Hematopoietic multipotent progenitor cell treated with erythropoietin and hydrocortisone succinate and interleukin-3 and kit ligand, for 15 days (in vitro differentiated cells): ENCODE measurements at places on chromosomes 6 and 20.

- DNase-seq: no peak
Measured at GRCh38 chr20:63787749-63788148, 43.3 kb downstream of the ZBTB46 start.

GRCh38 chr20:57162362-57162652 is 104.1 kb downstream of the BMP7 start:
- no peak for DNase-seq

DNA sequence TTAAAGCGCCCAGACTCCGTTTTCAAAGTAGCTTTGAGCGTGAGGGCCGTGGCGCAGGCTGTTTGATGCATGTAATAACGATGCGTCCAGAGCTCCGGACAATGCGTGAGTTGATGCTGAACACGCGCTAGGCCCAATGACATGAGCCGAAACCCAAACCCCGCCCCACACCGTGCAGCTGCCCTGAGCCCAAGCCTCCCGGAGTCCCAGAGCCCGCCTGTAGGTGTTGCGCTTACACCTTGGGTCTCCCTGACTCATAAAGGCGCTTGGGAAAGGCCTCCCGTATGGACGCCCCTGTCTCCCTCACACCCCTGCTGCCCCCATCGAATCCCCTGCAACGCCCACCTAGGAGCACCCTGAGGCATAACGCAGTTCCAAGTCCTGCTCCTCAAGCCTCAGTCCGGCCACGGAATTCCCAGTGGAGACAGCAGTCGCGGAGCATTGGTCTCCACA is 87.6 kb downstream of the ERMARD start:
- no peak for DNase-seq

DNA sequence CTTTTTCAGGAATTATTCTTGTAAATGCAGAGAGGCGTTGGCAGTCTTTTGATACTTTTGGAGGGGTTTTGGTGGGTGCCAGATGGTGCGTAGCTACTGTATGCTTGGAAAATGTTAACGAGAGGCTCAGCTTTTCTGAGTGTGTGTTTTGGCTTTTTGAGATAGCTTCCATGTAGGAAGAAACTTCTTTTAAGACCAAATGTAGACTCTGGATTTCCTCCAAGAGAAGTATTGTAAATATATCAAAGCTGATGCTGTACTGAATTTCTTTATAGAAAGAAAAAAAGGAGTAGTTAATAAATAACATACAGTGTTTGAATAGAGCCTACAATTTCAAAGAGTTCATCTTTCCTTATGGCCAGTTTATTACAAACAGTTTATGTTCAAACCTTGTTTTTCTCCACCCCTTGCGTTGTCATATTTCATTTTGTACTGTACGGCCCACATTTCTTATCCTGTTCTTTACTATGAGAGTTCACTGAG is 16.7 kb downstream of the TIAM2 start:
- DNase-seq: no peak

DNA sequence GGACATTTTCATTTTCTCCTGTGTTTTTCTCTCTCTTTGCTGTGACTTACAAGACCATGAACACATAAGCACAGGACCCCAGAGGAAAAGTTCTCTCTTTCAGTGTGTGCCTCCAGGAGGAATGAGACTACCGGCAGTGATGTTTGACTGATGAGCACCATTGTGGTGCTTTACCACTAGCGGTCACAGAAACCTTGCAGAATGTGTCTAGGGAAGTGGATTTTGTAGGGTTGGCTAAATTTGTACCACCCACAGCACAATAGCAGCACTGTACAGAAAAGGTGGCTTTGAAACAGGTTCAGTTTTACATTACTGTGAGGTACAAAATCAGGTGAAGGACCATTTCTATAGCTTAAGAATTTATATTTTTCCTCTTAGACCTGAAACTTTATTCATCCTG is 301.9 kb upstream of the SUPT3H start:
- no peak for DNase-seq

- no peak for DNase-seq
Measured at GRCh38 chr6:167750956-167751358, 75.8 kb upstream of the AFDN start.

DNA sequence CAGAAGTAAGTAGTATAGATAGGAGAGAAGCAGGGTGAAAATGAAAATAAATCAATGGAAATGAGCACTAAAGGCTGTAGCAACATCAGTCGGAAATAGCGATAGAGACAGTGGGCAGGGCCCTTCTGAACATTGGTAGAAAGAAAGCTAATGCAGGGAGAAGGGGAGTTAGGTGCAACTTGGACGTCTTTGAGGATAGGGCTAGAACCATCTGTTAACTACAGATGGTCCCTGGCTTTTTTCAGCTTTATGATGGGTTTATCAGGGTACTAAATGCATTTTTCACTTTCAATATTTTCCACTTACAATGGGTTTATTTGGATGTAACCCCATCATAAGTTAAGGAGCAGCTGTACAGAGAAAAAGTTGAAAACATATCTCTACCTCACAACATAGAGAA is 72.8 kb upstream of the CNR1 start:
- DNase-seq: no peak

DNA sequence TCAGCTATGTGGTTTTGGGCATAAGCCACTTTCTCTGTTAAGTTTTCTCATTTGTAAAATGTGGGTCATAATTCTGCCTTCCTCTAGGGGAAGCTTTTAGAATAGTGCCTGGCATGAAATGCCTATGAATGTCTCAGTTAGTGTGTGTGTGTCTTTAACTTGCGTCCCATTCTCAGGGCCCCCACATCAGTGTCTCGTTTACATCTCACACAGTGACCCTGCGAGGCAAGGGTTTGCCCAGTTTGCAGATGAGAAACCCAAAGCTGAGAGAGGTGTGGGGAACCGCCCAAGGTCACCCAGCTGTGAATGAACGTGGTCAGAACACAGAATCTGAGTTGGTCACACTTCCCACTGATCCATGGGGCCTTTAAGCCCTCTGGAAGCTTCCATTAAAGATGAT is 14.1 kb downstream of the DYNLRB1 start:
- DNase-seq: no peak

- DNase-seq: peak; percentile 90
Measured at GRCh38 chr20:58309591-58310290, at the start of gene RAB22A. Gene RAB22A, plus strand, starts transcription at chr20:58309715. Its CDS starts 262 bp downstream, at chr20:58309977.

DNA sequence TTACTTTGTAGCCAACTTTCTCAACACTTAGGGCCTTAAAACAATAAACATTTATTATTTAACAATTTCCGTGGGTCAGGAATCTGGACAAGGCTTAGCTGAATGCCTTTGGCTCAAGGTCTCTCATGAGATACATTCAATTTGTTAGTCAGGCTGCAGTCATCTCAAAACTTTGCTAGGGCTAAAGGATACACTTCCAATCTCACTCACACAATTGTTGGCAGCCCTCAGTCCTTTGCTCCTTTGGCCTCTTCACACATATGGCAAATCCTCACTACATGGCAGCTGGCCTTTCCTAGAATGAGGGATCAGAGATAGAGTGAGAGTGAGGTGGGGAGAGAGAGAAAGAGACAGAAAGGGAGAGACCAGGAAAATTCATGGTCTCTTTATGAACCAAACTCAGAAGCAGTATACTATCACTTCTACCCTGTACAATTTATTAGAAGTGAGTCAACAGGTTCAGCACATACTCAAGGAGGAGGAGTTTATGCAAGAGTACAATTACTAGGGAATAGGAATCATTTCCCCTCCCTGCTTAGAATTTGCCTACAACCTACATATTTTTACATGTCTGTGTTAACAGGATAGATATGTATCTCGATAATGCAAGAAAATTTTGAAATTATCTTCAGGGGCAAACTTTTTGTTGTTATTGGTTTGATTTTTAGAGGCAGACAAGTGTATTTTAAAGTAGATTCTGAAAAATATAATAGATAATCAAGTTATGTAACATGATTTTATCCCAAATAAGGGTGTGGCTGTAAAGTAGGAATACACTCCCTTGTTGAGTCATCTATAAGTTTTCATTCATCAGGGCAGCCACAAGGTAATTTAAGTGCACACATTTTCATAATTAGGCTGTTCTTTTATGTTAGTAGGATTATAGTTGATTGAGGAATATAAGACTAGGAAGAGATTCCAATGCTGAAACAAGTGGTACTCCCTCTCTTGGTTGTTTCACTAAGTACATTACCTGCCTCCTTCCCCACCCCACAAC is 85.9 kb upstream of the HMGCLL1 start:
- no peak for DNase-seq

DNA sequence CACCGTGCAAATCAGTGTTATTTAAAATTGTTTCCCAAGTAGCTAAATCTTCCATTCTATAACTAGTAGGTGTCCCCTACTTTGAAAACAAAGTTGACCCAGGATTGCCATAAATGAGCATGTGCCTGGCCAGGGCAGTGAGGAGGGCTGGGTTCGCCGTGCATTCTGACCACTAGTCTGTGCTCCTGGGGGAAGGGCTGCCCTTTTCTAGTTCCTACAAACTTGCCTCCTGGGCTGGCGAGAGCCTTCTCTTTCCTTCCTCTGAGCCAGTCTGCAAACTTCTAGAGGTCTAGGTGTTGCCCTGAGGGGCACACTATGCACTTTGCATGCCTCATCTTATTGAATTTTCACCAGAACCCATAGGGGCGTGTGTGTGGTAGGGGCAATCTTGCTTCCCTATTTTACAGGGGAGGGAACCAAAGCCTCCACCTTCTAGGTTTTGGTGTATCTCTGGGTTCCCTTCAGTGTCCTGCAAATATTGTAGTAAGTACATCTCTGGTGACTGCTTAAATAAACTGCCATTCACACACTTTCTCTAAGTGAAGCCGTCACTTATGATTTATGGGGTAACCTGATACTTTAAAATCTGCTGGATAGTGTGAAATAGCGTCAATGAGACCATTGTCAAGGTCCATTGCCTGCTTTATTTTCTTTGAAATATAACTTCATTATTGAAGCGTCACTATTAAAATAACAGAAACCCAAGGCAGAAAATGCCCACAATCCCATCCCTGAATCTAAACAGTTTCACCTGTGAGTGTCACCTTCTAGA is 42.2 kb downstream of the CDH26 start:
- no peak for DNase-seq

DNA sequence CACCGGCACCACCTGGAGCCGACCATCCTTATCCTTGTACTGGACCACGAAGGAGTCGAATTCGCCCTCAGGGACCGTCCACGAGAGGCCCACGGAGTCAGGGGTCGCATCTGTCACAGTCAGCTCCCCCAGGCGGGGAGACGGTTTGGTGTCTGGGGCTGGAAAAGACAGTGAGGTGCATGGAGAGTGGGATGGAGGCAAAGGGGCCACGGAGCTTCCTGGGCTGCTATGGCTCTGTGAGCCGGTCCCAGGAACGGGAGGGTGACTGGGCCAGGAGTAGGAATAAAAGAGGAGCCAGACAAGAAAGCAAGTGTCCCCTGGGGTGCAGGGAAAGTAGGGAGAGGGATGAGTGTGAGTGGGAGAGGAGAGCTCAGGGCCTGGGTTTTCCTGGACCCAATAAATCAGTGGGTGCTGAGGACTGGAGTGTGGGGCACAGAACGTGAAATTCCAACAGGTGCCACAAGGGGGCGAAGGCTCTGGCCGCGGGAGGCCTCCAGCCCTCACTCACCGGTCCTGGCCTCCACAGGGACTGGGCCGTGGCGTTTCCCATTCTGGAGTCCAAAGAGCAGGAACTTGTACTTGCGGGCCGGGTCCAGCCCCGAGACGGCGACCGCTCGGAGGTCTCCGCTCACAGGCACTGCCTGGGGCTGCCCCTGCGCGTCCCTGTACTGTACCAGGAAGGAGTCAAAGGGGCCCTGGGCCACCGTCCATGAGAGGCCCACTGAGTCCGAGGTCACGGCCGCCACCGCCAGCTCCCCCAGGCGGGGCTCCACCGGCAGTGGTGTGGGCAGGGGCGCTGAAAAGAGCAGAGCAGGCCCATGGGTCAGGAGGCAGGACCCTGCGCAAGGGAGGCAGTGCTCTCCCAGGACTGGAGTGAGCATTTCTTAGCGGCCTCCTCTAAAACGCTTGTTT is 9.9 kb downstream of the CYP21A2 start:
- DNase-seq: peak; percentile 71

- DNase-seq: no peak
Measured at GRCh38 chr6:21664314-21665109, 71.0 kb downstream of the SOX4 start.

DNA sequence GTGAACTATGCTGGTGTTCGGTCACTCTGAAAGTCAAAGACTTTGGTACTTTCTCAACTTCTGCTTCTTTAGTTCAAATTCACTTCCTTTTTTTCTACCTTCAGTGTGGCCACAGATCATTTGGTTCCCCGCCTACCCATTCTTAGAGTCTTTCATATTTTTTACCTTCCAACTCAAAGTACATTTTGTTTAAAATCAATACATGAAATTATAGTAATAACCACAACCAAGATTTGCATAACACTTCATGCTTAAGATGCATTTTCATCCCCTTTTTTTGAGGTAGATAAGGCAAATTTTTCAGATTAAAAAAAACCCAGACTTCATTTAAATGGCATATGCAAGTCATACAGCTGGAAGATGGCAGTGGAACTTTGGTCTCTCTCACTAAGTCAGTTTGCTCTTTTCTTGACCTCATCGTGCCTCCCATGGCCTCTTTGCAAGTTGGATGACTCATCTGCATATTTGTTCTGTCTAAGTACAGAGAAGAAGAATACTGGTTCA is 11.9 kb upstream of the CNR1 start:
- DNase-seq: no peak

- no peak for DNase-seq
Measured at GRCh38 chr20:61932711-61933480, 132.8 kb downstream of the TAF4 start.

DNA sequence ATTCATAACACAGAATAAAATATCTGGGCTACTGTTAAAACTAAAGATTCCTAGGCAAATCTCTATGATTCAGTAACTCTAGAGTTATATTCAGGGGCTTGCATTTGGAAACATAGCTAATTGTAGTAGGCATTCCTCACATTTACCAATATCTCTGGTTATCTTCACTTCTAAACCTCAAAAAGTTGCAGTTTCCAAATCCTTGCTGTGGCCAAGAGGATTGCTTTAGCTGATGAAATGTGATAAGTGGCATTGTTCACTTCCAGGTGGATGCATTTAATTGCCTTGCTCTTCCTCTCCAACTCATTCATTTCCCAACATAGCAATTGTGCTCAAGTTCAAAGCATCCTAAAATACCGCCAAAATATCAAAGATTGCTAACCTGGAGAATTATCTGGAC is 246.6 kb downstream of the GRIK2 start:
- DNase-seq: no peak

- no peak for DNase-seq
Measured at GRCh38 chr6:39892490-39893129, 41.7 kb downstream of the MOCS1 start.

DNA sequence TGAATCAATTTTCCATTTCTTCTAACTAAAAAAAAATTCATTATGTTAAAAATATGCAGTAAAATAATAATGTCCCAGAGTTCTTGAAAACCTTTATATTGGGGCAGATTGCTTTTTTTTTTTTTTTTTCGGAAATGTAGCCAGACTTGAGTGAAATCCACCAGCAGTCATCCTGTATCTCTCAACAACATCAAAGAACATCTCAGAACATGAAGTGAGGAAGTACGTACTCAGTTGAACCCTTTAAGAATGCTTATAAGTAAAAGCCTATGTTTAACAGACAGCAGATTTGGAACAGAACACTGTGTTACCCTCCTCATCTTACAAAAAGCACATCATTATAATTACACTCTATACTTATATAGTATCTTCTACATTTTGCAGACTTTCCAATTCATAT is 51.0 kb upstream of the SUPT3H start:
- no peak for DNase-seq

GRCh38 chr6:149990212-149990660 is 26.5 kb downstream of the ULBP1 start:
- no peak for DNase-seq
